ENCODE measurements at places on chromosomes 1 and 21.

DNA sequence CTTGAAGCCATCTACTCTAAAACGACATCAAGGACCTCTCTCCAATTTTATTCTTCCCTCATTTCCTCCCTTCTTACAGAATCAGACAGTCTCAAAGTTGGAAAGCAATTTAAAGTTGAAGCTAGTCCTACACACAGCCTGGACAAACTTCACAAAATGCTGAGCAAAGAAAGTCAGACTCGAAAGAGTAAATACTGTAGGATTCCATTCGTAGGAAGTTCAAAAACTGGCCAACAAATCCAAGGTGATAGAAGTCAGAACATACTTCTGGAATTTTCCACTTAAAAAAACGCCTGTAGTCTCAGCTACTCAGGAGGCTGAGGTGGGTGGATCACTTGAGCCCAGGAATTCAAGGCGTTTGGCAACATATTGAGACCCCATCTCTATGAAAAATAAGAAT, 19.6 kb downstream of the SYF2 start:
- DNase-seq, result no peak

GRCh38 chr1:24009406-24009805, 29.3 kb upstream of the SRSF10 start:
- DNase-seq, result peak; percentile 56

DNA sequence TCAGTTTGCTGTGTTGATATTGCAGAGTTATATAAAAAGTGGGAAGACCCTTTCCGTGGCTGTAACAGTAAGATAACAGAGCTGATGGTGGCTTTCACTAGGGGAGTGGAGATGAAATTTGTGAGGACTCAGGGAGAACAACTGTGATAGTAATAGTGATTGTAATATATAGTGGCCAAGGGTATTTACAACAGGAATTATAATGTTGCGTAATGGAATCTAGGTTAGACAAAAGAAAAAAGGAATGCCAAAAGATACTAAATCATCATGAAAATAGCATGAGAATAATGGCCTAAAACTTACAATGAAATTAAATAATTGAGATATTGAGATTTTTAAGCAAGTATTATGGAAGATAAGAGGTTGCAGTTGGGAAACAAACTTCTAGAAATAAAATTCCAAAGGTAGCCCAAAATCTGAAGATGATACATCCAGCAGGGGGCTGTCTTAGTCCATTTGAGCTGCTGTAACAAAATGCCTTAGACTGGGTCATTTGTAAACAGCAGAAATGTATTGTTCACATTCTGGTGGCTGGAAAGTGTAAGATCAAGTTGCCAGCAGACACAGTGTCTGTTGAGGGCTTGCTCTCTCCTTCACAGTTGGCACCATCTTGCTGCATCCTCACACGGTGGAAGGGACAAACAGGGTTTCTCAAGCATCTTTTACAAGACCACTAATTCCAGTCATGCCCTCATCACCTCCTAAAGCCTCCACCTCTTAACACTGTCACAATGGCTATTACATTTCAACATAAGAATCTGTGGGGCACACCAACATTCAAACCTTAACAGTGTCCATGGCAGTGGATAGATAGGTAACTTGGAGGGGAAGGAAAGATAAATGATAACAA, 711.2 kb downstream of the MRPL39 start:
- DNase-seq, result no peak

GRCh38 chr1:103783944-103784377, 34.3 kb downstream of the AMY1C start:
- DNase-seq, result no peak

GRCh38 chr1:198165927-198166647, 9.3 kb downstream of the NEK7 start:
- DNase-seq, result no peak

DNA sequence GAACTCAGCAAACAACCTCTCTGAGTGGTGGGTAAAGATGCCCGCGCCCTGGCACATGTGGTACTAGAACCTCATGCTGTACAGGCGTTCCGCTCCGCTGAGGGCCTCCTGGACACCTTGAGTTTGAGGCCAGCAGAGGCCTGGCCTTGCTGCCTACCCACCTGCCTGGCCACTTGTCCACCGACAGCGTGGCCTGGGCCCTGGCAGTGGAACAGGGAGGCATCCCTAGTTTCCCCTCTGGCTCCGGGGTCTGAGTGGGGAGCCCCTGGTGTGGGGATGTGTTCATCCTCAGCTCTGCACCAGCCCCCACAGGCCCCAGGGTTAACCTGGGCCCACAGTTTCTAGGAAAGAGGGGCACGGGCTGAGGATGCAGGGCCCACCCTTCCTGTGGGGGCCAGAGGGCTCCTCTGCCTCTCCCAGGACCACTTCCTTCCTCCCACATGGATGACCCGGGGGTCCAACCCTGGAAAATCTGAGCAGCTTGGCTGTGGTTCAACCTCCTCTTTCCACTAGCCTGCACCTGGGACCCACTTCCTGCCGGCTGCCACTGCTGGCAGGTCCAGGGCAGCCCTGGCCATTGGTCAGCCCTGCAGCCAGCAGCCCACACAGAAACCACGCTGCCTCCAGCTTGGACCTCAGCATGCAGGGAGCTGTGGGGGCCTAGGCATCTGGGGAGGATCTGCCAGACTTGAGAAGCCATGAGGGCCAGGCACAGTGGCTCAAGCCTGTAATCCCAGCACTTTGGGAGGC, 53.3 kb upstream of the COL18A1 start:
- DNase-seq, result no peak

- DNase-seq, result no peak
These were observed 7.8 kb downstream of the DIPK1A start for GRCh38 chr1:92953491-92953890.

- no peak for DNase-seq
These were observed 177.1 kb upstream of the EDN2 start for GRCh38 chr1:41661428-41662060.

- no peak for DNase-seq
These were observed 7.5 kb upstream of the TTC22 start for GRCh38 chr1:54808443-54809207.

- DNase-seq, result no peak
These were observed at the start of gene TMOD4 for GRCh38 chr1:151175863-151176262. Gene TMOD4 (minus strand): TSS chr1:151175981. CDS start chr1:151174875, 1,106 bp downstream.

- peak; percentile 65 for DNase-seq
These were observed 825 bp downstream of the DCAF8 start for GRCh38 chr1:160261556-160261892.

GRCh38 chr21:46155514-46156377, at the start of gene FTCD:
Gene FTCD (minus strand): TSS chr21:46155579. CDS start chr21:46155523, 56 bp downstream.
- no peak for DNase-seq
